ENCODE measurements at places on chromosomes 16 and 17.

- no peak for DNase-seq
Measured at GRCh38 chr17:75181608-75182318, 996 bp downstream of the SUMO2 start.

- DNase-seq, result no peak
Measured at GRCh38 chr16:8753416-8754054, 43.9 kb downstream of the TMEM186 start.

GRCh38 chr16:12874186-12874585, 27.2 kb upstream of the SHISA9 start:
- no peak for DNase-seq

GRCh38 chr16:83253521-83253920, 554.3 kb upstream of the HSBP1 start:
- no peak for DNase-seq

GRCh38 chr17:18332909-18333489, 17.9 kb downstream of the SMCR8 start:
- no peak for DNase-seq

DNA sequence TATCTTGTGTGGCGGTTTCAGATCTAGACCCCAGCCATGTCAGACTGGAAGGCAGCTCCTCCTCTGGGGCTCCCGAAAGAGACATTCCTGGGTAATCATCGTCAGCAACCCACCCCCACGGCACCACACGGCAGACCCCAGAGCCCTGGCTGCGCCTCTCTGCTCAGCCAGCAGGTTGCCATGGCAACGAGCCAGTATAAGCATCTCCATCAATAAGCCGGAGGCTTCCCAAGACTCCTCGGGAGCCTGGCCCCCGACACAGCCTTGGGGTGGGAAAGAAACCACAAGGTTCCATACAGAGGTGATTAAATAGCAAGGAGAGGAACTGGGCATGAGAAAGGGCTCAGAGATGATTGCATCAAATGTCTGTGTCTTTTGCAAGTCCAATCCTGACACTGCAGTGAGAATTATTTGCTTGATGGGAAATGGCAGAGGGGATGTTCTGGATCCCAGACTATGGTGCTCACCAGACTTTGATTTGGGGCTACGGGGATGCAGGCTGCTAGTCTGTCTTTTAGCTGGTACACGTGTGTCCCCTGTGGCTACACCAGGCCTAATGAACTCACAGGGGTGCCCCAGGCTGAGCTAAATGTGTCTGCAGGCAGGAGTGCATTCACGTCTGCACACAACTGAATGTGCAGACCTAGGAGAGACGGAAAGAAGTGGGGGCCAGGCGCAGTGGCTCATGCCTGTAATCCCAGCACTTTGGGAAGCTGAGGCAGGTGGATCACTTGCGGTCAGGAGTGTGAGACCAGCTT, 320.5 kb upstream of the TNRC6C start:
- no peak for DNase-seq

GRCh38 chr16:180101-180675, at the start of gene HBQ1:
Gene HBQ1 (plus strand): TSS chr16:180459. CDS start chr16:180487, 28 bp downstream.
- peak; percentile 52 for DNase-seq

GRCh38 chr16:19295393-19295792, 9.9 kb downstream of the CLEC19A start:
- DNase-seq, result no peak

GRCh38 chr16:88993946-88994600, 17.1 kb upstream of the CBFA2T3 start:
- no peak for DNase-seq

DNA sequence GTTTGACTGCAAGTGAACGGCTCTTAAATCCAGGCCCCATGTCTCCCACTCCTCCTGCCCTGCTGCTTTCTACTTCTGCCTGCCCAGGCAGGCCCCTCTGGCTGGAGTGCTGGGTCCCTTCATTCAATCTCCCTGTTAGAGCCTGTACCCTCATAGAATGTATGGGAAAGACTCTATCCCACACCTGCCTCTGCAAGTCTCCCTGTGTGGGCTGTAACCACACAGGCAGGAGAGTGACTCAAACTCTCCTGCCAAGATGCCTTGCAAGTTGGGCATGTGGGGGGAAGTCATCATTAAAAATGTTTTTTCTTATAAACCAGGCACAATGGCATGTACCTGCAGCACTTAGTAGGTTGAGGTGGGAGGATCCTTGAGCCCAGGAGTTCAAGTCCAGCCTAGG, 77.5 kb downstream of the PLXDC1 start:
- DNase-seq, result no peak

DNA sequence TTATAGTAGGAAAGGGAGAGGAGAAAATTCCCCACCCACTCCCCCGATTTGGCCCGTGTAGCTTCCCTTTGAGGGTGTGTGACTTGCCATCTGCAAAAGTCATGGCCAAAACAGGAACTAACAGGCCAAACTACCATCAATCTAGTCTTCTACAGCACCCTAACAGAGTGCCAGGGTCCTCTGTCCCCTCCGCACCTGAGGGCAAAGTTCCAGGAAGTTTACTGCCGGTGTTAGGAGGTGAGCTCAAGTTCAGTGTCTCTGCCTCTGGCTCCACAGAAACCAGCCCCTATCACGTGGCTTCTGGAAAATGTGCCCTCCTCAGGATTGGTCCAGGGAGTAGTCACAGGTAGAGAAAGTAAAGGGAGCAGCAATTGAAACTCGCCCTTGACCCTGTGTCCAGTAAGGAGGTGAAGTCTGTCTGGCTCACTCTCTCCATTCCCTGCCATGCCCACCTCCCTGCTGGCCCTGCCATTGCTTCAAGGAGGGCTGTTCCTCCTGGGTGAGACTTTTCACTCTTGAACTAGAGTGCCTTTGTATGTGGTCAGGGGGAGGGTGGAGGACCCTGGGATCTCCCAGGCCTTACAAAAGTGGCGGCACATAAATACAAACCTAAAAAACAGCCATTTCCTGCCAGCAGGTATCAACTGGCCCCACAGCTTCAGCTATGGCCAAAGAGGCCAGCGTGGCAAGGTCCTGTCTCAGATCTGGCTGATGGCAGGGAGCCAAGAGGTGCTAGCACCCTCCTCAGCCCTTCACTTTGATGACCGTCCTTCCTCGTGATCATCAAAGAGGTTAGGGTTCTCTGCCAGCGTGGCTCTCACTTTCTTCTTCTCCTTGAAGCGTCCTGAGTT, 5.3 kb downstream of the PRR15L start:
- DNase-seq, result no peak

DNA sequence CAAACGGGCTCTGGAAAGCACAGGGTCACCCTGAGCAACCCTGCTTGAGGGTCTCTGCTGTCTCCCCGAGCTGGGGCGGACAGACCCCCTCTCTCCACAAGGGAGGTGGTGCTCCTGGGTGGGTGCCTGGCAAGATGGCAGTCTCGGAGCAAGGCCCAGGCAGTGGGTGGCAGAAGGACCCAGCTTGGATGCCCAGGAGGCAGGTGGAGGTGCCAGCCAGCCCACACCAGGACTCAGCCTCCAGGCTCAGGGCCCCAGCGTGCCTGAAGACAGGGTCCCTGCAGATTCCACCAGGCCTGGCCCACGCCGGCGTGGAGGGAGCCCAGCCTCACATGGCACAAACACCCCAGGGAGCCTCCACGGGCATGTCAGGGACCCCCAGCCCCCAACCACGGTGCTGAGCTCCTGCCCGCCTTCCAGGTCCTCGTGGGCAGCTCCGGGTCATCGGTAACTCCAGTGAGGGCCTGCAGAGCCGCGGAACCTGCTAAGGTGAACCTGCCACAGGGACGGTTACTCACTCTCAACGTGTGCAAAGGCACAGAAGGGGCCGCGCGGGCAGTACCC, 20.8 kb downstream of the UNKL start:
- DNase-seq, result no peak

DNA sequence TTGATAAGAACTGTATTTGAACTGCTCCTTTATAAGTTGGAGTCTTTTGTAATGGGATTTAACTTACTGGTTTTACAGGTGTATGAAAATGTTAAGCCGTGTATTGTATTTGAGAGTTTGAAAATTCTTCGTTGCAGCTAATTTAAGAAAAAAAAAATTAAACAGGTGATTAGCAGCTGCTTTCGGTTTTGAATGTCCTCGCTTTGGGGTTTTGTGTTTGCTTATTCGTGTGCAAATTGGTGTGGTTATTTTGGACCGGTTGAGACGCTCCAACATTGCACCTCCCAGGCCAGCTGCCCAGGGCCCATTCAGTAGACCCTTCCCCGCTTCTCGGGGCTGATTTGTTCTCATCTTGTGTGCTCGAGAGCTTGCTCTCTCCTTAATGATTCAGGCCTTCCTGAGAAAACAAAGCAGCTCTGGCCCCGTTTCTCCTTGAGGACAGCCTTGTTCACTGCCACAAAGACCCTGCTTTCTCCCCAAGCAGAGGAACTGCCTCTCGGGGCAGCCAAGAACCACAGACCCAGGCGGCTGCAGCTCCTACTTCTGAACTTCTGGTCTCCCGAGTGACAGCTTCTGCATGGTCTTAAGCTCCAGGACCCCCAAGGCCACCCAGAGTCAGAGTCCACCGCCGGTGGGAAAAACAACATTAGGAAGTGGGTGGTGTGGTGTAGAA, 100.5 kb downstream of the MSI2 start:
- DNase-seq, result no peak

DNA sequence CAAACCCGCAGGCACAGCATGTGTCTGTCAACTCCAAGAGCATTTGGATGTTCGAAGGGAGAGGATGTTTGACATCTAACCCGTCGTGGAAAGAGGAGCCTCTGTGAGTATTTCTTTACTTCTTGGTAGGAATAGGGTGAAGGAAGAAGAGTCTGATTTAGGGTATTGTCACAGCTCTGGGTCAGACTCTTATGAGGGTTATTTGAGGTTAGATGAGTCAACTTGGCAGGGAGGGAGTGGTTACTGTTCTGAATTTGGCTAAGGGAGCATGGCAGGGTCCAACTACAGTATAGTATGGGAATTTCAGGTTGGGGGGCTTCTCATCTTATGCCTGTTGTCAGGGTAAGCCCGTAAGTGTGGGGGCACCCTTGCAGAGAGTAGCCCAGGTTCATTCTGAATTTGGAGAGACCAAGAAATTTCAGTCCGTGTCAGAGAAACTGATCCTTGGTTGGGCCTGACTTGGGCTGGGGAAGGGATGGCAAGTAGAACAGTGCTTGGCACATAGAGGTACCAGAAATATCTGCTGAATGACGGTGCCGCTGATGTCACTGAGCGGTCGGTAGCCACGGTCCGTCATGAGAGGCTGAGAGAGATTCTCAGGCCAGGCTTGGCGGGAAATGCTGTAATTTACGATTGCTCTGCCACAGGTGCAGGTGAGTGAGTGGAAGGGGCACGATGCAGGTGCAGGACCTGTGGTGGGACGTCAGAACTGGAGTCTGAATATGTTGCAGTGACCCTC, 43.2 kb downstream of the MYH3 start:
- DNase-seq, result no peak

GRCh38 chr17:65388911-65389310, 172.5 kb downstream of the AXIN2 start:
- DNase-seq, result no peak

DNA sequence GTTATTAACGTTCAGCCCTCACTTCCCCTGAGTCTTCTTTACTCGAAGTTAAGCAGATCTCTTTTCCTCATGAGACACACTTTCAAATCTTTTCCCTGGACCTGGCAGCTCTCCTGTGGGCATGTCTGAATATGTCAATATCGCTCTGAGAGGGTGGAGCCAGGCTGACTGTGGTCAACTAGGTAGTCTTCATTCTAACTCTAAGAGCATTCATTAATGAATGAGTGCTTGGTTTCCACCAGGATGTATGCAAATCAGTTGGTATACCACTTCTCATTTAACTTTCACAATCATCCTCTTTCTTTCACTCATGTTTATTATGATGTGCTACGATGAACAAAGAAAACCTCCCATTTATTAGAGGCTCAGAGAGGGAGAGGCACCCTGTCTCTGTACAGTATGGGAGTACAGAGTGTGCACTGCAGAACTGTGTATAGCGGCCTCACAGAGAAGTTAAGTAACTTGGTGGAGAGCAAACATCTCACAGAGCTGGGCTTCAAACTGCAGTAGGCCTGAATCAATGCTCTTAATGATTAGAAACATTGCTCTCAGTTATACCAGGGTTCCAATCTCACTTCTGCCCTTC, 39.9 kb downstream of the OTOA start:
- no peak for DNase-seq

- no peak for DNase-seq
Measured at GRCh38 chr17:27519550-27519949, 63.3 kb downstream of the KSR1 start.

GRCh38 chr16:75023009-75023408, 24.2 kb downstream of the ZNRF1 start:
- DNase-seq, result no peak

- no peak for DNase-seq
Measured at GRCh38 chr17:6641247-6641863, 495 bp downstream of the TXNDC17 start.

DNA sequence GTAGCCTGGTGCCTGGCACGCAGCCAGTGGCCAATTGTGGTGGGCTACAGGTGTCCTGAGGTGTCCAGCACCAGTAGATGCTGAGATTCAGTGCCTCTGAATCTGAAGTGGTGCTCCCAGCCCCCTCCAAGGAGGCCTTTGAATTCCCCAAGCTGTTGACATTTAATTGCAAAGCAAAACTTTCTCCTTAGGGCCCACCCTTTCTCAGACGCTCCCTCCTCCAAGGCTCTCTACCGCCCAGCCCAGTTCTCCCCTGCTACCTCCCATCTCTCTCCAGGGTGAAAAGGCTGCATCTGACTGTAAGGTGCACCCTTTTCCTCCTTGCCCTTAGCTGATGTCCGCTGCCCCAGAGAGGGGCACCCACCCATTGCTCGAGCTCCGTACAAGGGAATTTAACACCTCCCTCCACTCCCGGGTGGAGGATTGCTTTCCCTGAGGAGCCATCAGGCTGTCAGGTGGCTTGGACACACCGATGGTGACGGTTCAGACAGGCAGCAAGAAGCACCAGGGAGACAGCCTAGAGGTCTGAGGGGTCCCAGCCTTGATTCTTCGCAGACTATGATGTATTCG, 1.7 kb downstream of the BEAN1 start:
- no peak for DNase-seq

DNA sequence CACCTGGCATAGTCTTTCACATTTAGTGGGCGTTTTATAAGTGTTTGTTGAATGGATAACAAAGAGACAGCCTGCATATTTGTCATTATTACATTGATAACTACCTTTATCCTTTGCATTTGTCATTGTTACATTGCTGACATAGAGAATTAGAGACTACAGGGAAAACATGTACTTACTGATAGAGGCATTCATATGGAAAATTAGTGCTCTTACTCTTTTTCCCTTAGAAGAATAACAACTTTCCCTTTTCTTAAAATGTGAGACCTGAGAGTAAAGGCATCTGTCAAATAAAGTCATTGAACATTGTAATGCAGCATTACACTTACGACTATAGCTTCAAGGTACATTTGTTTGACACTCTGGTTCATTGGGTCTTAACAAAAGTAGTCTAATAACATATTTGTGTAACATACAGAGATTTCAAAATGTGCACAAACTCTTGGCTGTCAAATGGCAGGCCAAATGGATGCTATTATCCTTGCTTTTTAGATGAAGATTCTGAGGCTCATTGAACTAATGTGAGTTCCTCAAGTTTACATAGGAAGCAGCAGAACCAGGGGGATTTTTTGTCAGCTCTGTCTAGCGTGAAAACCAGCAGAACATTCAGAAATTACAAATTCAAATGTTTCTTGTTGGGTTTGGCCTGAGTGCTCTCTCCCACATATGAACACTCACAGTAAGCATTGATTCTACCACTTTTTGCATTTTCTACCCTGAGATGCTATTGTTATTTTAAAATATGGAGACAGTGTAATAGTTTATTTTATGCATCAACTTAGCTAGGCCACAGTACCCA, 28.5 kb downstream of the SMIM36 start:
- no peak for DNase-seq

All from HEK293T (cell line).